SK-N-SH (cell line): ENCODE measurements at places on chromosomes 1 and 21.

- peak; percentile 93 for DNase-seq
Observed at GRCh38 chr1:1371746-1372711, 3.0 kb downstream of the AURKAIP1 start.

DNA sequence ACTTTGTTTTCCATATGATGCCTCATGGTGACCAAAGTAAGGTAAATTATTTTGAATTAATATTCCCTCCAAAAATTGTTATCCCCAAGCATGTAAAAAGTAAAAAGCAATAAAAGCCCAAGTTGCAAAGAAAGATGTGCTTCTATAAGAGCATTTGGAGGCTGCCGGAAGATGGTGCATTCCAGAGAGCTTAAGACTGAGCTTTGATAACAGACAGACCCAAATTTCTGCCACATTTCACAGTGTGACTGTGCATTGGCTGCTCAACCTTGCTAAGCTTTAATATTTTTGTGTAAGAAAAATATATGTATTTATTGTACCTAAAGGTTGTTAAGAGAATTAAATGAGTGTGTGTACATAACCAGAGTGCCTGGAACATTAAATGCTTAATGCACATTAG lies 67.9 kb downstream of the CYYR1 start:
- DNase-seq: no peak

- DNase-seq: no peak
Observed at GRCh38 chr1:153023109-153023508, 7.9 kb upstream of the SPRR1B start.

GRCh38 chr1:151837884-151838221 lies 1.8 kb downstream of the C2CD4D start:
- no peak for DNase-seq

DNA sequence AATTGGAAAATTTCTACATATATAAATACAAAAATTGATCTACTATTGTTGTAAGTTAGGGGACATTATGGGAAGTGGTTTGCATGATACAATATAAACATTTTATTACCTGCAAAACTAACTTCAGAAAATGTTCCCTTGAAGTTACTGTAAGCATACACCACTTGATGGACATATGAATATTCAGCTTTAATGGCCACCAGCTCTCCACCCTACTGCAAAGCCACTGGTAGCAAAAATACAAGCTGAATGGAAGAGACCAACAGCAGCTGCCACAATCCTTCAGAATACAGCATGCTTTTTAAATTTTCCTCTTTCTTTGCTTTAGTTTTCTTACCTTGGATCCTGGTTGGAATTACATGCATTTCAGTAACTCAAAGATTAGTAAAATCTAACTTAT lies 69.8 kb downstream of the COQ8A start:
- no peak for DNase-seq

- no peak for DNase-seq
Observed at GRCh38 chr21:25425156-25425555, 182.1 kb downstream of the MRPL39 start.

DNA sequence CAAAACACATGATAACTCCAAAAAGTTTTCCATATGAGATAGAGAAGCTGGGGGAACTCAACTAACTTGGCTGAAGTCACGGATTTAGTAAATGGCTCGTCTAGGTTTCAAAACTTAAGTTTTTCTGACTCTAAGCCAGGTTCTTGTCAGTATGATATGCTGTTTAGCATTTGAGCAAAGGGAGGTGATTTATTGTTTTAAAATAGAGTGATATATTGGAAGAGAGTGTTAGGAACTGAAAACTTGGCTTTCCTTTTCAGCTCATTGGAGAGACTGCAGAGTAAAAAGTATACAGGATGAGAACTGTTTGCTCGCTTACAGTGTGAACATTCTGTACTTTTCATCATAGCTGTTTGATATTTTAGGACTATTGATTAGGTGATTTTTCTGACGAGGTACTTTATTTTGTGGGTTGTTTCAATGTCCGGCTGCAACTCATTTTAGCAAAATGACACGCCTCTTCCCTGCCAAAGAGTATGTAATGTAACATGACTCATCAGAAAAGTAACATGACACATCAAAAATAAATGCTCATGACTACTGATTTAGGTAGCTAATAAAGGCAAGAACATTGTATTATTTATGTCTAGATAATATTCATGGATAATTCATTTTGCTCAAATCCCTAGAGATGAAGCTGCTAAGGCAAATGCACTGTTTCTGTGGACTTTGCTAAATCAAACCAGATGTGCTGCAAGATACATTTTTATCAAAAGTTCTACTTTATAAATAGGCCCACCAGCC lies 355.1 kb downstream of the GPATCH2 start:
- DNase-seq: peak; percentile 2

- no peak for DNase-seq
Observed at GRCh38 chr21:41079159-41079558, 88.8 kb upstream of the BACE2 start.

GRCh38 chr1:1073743-1074587 lies at the start of gene RNF223:
RNF223 (minus strand) TSS chr1:1074306; CDS start chr1:1072566, 1,740 bp downstream.
- DNase-seq: no peak

DNA sequence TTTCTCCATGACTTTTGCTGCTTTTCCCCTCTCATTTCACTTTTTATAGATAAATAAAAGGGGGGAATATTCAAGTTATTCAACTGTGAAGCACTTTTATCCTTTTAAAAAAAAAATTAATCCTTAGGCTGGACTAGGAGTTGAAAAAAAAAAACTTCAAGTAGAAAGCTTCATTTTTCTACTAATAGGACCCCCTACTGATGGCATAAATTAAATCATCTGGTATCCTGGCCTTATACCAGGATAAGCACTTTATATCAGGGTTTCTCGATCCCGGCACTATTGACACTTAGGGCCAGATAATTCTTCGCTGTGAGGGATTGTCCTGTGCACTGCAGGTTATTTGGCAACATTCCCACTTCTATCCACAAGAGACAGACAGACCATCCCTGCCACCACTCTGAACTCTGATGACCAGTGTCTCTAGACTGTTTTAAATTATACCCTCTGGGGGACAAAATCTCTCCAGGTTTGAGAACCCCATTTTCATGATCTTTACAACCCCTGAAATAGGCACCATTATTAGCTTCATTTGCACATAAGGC lies 17.6 kb downstream of the USP33 start:
- DNase-seq: peak; percentile 11

- DNase-seq: peak; percentile 41
Observed at GRCh38 chr1:224502459-224503160, 68.0 kb upstream of the WDR26 start.
